ENCODE measurements at places on chromosomes 7 and 10.
A peak's percentile ranks its signal among the peaks of the same experiment; 100 is the strongest.

GRCh38 chr7:95642173-95642572 is 45.9 kb upstream of the PDK4 start:
- DNase-seq = no peak

- DNase-seq = no peak
These were observed 76.3 kb downstream of the FOXL3 start for GRCh38 chr7:366161-366803.

GRCh38 chr10:3720228-3721019 is 64.6 kb downstream of the KLF6 start:
- no peak for DNase-seq

- peak; percentile 52 for DNase-seq
These were observed 75.4 kb upstream of the PDSS1 start for GRCh38 chr10:26621889-26622711.
